A549 treated with Mapracorat at 1 μM for 4 hours (cell line): ENCODE measurements at places on chromosomes 12 and 14. TPM values are rescaled to one million over a fixed set of nuclear protein-coding genes. Genes with fewer than 3 reads are reported as not detected.

Gene GSC
- total RNA-seq = 0.11 to 0.81 TPM (median 0.57 TPM) in 5 replicates

Gene TMEM229B
- total RNA-seq = 0.08 to 0.39 TPM (median 0.16 TPM) in 5 replicates

Gene B3GNT4
- 0.45 to 0.96 TPM (median 0.77 TPM) in 5 replicates for total RNA-seq

Gene BEST3
- total RNA-seq = 0.95 to 2.1 TPM (median 1.8 TPM) in 5 replicates

Gene MOK
- 19.1 to 22.8 TPM (median 21.5 TPM) in 5 replicates for total RNA-seq

Gene TEAD4
- 39.4 to 51.3 TPM (median 47.9 TPM) in 5 replicates for total RNA-seq
